ENCODE measurements at places on chromosomes 3 and 15.

DNA sequence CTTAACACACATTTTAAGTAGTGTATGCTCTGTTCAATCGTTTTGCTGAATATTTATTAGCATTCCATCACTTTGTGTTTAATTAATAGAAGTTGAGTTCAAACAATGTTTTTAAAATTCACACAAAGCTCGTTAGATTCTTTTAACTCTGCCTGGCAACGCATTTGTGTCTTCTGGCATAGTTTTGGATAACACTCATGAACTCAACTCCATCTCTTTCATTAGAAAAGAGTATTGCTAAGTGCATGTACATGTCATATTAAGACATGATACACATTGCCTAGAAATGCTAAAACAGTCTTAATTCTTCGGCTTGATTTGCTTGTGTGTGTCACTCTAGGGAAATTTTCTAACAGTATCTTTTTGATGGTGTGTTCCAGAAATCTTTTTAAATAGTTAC is 15.7 kb downstream of the TSC22D2 start:
- no peak for DNase-seq

- DNase-seq: no peak
Measured at GRCh38 chr15:79122991-79123390, 32.4 kb upstream of the RASGRF1 start.

GRCh38 chr3:43455233-43455632 is 166.6 kb downstream of the ANO10 start:
- DNase-seq: no peak

- DNase-seq: no peak
Measured at GRCh38 chr3:125069452-125069851, 13.7 kb upstream of the HEG1 start.

GRCh38 chr3:64530434-64531049 is 157.3 kb downstream of the ADAMTS9 start:
- no peak for DNase-seq

- no peak for DNase-seq
Measured at GRCh38 chr15:60972301-60972700, 256.8 kb downstream of the RORA start.

DNA sequence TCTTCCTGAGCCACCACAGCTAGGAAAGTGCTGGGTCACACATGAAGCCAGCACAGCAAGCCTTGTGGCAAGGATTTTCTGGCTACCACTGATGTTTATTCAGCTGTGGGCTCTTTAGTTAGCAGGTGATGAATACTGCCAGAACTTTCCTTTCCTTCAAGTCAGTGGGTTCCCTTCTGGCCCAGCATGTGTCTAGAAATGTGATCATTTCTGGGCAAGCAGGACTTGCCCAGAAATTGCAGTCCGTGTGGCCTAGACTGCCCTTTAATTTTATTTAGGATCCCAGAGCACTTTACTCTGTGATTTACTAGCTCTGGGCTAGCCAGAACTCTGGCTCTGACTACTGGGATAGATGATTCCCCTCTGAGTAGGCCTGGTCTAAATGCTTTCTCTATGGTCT is 397.5 kb downstream of the ZIC4 start:
- no peak for DNase-seq

DNA sequence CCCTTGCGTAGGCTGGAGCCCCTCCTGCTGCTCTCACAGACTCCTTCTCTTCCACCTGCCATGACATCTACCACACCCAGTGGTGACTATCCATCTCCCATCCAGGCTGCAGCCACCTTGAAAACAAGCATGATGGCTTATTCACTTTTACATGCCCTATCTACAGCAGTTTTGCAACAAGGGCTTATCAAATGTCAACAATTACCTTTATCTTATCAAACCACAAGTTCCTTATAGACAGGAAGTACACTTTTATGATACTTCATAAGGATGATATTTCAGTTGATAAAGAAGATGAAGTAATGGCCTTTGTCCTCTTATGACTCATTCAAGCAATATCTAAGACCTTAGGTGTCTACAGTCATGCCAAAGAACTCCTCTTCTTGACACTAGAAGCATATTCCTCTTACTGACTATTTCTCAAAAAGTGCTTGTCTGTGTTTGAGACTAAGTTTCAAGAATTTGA is 125.3 kb upstream of the SPRED1 start:
- no peak for DNase-seq

DNA sequence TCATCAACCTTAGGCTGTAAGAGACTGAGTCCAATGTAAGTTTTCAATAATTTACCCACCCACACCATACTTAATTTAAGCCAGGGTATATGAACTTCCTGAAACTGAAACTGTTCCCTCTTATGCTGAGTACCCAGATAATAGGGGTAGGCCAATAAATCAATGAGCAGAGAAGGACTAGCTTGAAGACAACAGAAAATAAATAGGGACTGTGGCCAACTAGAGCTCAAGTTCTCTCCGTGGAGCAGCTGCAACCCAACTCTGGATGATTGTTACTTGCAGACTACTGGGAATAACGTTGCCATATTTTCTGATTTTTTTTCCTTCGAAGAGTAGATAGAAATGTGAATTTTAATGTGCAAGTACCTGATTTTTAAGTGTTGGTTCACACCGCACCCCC is 128.0 kb downstream of the ATG7 start:
- DNase-seq: no peak

- DNase-seq: no peak
Measured at GRCh38 chr3:113297287-113297686, 85.9 kb downstream of the BOC start.

DNA sequence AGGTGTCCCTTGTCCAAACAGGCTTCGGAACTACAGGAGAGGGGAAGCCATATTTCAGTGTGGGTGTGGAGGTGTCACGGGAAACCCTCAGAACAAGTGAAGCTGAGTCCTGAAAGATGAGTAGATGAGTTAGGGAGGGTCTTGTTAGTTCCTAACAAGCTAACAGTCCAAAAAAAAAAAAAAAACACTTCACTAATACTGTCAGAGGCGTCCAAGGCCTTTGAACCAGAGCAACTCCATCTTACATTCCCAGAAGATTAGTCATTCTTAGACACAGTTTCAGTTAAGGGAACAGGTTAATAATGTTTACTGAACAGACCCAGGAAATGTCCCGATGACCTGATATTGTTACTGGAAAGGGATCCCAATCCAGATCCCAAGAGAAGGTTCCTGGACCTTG is 7.0 kb upstream of the ATP8B4 start:
- no peak for DNase-seq

GRCh38 chr15:98611808-98612207 is 36.5 kb upstream of the IGF1R start:
- DNase-seq: no peak

GRCh38 chr15:95647531-95648277 is 682.8 kb upstream of the NR2F2 start:
- no peak for DNase-seq

- peak; percentile 13 for DNase-seq
Measured at GRCh38 chr3:56251343-56251945, 216.8 kb downstream of the ERC2 start.

GRCh38 chr3:31300456-31301443 is 232.0 kb upstream of the STT3B start:
- DNase-seq: no peak

DNA sequence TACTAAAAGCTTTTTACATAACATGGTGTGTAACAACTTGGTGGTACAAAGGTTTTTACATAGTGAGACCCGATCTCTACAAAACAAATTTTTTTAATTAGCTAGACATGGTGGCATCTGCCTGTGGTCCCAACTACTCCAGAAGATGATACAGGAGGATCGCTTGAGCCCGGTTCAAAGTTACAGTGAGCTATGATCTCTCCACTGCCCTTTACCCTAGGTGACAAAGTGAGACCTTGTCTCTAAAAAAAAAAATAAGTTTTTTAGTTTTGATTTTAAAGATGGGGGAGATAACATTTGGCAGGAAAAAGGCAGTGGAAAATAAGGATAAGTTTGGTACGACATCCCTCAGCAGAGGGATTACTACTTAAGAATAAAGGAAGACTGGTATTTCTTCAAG is 5.9 kb downstream of the FAM162A start:
- no peak for DNase-seq

- no peak for DNase-seq
Measured at GRCh38 chr3:186638259-186638658, 1.9 kb upstream of the FETUB start.

DNA sequence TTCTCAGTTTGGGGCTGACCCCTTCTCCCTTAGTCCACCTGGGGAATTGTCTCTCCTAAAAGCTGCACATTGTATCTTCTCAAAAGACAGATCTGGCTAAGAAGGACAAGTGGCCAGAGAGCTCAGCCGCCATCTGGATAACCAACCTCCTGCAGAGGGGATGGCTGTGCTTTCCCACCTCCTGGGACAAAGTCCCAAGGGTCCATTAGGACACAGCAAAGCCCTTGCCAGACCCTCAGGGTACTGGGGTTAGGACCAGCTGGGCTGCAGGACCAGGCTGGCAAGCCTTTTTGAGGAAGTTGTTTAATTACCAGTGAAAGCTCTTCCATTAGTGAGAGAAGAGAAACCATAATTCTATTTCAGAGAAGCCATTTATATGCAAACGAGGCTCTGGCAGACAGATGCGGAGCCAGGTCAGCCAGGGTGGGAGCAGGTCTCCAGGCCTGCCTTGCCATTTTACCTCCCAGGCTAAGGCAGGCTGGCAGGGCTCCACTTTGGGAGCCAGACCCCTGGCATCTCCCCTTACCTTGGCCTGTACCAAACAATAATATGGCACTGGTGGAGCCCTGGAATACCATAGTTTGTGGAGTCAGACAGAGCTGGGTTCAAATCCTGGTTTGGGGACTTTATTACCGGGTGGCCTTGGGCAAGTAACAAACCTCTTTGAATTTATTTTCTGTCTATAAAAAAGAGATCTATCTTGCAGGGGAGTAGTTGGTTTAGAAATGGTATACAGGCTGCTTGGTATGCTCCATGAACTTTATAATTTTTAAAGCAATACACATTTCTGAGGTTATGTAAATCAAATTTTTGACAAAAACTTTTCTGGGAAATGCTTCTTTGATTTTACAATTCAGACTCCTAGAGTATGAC is 17.9 kb downstream of the SHF start:
- no peak for DNase-seq

DNA sequence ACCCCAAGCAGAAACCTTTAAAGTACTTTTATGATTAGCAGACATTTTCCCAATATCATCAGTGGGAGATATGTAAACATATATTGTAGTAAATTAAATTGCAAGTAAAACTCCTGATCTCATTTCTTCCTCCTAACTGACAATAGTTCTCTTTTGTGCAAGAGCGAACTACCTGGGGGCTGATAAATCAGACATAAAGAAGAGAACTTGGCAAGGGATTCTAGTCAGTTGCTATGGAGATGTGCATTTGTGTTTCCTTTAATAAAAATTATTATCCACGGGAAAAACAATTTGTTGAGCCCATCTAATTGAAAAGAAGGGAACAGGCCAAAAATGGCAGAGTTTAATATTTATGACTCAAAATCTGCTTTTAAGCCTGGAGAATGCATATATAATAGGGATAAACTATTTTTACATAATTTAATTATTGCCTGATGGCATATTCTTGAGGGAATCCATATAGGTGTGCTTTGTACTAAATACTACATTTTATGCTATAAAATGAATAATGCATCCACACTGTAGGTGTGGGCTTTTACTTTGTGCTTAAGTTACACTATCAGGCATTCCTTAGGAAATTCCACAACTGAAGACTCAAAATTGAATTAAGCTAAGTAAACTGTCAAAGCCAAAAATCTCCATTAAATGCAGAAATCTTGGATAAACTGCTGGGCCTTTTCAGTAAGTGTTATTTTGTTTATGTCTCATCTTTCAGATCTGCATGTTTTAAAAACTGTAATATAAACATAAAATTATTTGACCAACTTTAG is 258.1 kb downstream of the ERC2 start:
- no peak for DNase-seq

DNA sequence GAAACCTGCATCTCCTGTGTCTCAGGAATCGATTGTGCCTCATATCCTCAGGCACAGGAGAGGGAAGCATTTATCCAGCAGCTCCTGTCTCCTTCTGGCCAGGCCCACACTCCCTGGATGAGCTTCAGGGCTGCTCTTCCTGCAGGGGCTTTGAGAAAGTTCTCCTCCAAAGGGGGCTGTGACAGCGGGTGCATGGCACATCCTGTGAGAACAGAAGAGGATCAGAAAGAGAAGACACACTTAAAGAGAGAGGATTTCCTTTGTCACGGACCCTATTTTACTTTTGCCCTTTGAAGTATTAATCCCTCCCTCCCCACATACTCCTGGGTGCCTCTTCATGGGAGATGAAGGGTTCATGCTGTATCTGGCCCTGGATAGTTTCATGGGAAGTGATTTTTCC is 46.0 kb downstream of the MFSD1 start:
- no peak for DNase-seq

GRCh38 chr15:91065505-91065904 is 34.6 kb upstream of the SV2B start:
- DNase-seq: no peak

- DNase-seq: no peak
Measured at GRCh38 chr3:14214764-14215163, 36.1 kb downstream of the LSM3 start.

- no peak for DNase-seq
Measured at GRCh38 chr3:23041918-23042696, 161.0 kb upstream of the UBE2E2 start.

DNA sequence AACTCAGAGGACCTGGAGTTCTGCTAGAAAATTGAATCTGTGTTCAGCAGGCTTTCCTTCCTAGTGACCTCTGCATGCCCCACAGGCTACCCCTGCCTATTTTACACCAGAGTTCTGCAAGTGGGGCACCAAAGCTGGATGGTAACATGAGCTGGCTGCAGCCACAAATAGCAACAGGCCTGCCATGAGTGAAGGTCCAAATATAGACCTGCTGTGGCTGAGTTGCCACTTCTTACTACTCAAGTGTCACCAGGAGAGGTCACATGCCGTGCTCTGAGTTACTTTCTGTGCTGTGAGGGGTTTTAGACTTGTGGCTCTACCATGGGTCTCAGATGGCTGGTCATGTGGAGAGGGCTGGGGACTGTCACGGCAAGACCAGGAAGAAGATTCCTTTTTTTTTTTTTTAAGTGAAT is at the start of gene FSD2:
Gene FSD2, minus strand, starts transcription at position 76 of the 413 bp plus-strand sequence. CDS start 18,679 bp downstream, outside the sequence.
- DNase-seq: no peak

- no peak for DNase-seq
Measured at GRCh38 chr3:100316641-100317069, 17.9 kb upstream of the NIT2 start.

GRCh38 chr3:47355010-47355409 is 25.8 kb upstream of the PTPN23 start:
- DNase-seq: no peak

- DNase-seq: no peak
Measured at GRCh38 chr15:66770518-66771350, 68.7 kb downstream of the SMAD6 start.

- DNase-seq: no peak
Measured at GRCh38 chr3:170814822-170815221, 55.2 kb downstream of the RPL22L1 start.

DNA sequence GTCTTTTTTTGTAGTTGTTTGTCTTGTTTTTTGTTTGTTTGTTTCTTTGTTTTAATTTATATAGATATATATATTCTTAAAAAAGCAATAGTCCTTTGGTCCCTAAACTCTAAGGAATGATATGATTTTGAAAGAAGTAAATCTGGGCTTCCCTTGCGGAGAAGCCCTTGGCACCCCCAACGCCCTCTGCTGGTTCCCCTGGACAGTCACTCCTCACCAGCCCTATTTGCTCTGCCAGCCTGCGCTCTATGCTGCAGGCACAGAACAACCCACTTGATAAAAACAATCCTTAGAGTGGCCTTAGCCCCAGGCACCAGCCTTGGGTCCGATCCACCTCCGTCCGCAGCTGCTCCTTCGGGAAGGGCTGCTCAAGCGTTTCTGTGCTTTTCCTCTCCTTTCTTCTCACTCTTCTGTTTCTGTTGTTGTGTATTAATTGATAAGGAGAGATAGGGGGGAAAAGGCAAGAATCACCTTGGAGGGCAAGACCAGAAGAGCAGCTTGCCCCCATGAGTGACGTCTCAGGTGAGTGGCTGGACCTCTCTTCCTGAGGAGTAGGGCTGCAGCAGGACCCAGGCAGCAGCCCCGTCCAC is 13.7 kb upstream of the PARP6 start:
- no peak for DNase-seq

Measured in activated naive CD4-positive, alpha-beta T cell treated with anti-CD3 and anti-CD28 coated beads, Interleukin-2, amount 50 U/mL, for 72 hours (primary cell).